T47D (cell line): ENCODE measurements at places on chromosomes 12 and 14.

- DNase-seq = peak; percentile 19
These were observed 397.1 kb downstream of the MDGA2 start for GRCh38 chr14:47278233-47278842.

DNA sequence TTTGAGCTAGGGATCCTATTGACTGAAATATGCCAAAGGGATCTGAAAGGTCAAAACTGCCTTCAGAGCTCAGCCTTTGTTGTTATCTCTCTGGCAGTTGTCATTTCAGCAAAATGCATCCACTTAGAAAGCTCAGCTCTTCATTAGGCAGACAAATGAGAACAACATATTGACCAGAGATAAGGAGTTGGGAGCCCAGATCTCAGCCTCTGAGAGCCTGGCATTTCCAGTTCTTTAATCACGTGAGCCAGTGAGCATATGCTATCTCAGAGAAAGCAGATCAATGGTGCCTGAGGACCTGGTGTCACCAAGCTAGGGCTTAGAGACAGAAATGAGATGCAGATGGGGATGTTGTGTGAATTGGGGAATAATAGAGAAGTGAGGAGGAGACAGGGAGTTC, 101.1 kb downstream of the DAD1 start:
- DNase-seq = no peak

DNA sequence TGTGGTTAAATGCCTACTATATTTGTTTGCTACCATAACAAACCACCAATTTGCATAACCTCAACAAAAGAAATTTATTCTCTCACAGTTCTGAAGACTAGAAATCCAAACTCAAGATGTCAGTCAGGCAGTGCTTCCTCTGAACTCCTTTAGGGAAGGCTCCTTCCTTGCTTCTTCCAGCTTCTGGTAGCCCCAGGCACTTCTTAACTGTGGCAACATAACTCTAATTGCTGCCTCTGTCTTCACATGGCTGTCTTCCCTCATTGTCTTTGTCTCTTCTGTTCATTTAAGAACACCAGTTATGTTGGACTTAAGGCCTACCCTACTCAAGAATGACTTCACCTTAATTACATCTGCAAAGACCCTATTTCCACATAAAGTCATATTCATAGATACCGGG, 206.9 kb downstream of the SYT1 start:
- DNase-seq = peak; percentile 40

GRCh38 chr14:77031759-77032490, 3.4 kb upstream of the IRF2BPL start:
- DNase-seq = no peak

GRCh38 chr12:1781772-1782171, 38.6 kb upstream of the LRTM2 start:
- no peak for DNase-seq

- no peak for DNase-seq
These were observed 348.8 kb upstream of the FKBP4 start for GRCh38 chr12:2445968-2446367.

GRCh38 chr12:48017496-48017895, 13.2 kb upstream of the COL2A1 start:
- no peak for DNase-seq

GRCh38 chr12:111519083-111519482, 80.0 kb downstream of the ATXN2 start:
- DNase-seq = no peak

GRCh38 chr12:91001306-91001705, 3.5 kb downstream of the EPYC start:
- DNase-seq = no peak

DNA sequence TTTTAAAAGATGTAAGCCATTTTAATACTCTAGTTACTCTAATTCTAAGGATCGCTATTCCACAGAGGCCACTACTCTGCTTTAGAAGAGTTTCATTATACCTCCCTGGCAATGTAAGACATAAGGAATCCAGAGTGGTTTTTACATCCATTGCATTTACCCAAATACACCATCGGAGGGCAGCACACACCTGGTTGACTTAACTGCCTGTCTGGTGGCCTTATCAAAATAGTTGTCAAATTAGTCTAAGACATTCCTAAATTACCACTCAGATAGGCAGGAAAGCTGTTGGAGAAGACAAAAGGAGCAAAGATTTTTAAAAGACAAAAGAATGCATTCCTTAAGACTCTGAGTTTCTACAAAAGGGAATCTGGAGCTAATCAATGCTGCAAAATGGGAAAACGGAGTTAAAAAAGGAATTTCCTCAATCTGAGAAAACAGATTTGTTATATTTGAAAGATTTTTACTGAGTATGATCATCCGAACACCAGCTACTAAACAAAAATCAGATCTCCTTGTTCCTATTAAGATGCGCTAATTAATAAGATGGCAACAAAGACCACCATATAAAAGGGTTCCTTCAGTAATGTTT, 33.8 kb upstream of the FGD4 start:
- peak; percentile 81 for DNase-seq

DNA sequence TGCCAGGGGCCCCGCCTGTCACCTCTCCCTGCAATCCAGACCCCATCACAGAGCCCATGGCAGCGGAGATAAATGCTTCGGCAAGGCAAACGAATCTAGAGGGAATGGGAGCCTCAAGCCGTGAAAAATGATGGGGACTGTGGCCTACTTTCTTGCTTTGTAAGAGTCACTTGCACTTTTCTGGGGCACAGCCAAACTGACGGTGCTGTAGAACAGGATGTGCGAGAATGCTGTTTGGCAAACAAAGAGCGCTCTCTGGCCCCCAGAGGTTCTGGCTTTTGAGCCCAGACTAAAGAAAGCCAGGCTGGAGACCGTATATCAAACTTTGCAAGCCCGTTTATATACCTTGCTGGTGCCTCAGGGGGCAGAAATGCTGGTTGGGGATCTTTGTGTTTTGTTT, 108.7 kb downstream of the CACNA1C start:
- DNase-seq = peak; percentile 46

- DNase-seq = no peak
These were observed 16.4 kb upstream of the RAB35 start for GRCh38 chr12:120132863-120133385.

GRCh38 chr14:65704437-65704836, 291.9 kb downstream of the FUT8 start:
- DNase-seq = no peak

- DNase-seq = no peak
These were observed 12.2 kb upstream of the C14orf180 start for GRCh38 chr14:104567141-104567956.

DNA sequence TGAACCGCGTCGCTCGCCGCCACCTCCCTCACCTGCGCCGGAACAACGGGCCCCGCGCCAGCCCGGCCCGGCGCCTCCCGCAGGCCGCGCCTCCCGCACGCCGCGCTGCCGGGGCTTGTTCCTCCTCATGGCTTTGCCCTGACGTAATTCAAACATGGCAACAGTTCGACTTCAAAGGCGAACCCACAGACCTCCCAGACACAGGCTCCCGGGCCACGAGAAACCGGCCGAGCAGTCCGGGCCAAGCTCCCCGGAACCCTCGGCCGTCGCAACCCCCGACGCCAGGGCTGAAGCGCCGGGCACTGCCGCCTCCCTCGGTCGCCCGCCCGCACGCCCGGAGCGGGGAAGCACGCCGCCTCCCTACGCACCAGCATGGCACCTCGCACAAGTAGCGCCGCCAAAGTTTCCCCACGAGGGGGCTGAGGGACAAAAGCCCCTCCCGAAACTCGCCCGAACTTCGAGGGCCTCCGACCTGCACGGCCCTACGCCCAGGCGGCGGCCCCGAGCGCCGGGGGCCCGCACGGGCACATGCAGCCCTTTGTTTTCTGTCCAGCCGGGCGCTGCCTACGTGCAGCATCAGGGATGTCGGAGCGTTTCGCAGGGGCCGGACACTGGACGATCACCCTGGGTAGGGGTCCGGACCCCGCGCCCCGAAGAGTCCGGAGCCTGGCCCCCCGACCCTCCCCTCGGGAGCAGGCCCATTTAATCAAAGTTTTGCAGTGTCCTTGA, 1.7 kb downstream of the SINHCAF start:
- DNase-seq = peak; percentile 92

DNA sequence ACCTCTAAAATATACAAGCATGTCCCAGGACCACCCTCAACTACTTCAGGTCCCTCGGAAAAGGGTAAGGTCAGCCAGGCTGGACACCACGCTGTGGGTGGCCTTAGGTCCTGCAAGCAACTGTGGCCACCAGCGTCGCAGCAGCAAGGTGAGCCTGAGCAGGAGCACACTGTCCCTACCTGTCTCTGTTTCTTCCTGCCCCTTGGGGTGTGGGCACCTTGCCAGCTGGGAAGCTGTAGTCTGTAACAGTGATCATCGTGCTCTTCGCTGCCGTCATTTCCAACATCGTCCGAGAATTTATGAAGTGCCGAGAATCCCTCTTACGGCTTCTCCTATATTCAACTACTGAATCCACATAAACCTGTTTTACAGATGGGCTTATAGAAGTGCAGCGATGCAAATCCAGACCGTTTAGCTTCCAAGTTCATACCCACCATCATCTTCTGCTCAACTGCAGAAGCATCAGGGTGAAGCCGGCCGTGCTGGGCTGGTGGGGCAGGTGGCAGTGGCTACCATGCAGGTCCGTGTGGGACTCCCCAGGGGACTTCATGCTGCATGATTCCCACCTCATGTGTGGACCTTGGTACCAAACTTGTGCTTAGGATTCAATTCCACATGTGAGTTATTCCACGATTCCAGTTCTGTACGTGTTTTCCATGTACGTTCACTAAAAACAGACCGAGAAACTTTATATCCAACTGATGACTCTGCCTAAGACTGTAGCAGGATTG, 361.3 kb upstream of the SFSWAP start:
- DNase-seq = no peak

DNA sequence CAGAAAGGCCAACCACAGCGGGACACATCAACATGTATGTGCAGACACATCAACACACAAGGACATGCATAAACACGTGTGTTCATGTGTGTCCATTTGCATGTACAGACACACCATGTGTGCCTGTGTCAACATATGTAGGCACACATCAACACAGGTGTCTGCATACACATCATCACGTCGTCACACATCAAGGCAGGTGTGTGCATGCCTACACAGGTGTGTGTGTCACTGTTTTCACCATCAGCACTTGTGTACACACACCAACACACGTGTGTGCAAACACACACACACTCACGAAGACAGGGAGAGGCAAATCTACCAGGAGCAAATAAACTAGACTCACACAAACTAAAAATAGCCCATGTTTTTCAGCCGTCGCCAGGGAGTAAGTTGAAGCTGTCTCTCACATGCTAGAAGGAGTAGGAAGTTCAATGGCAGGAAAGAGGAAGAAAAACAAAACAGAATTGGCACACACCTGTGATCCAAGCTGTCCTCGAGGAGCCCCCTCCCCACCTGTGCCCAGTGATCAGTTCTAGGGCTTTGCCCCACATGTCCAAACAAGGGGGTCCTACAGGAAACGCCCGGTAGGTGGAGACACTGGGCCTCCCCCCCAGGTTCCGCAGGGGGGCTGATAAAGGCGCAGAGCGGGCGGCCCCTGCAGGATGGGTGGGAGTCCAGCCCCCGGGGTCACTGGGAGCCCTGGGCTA, 7.4 kb downstream of the SCARB1 start:
- DNase-seq = no peak

DNA sequence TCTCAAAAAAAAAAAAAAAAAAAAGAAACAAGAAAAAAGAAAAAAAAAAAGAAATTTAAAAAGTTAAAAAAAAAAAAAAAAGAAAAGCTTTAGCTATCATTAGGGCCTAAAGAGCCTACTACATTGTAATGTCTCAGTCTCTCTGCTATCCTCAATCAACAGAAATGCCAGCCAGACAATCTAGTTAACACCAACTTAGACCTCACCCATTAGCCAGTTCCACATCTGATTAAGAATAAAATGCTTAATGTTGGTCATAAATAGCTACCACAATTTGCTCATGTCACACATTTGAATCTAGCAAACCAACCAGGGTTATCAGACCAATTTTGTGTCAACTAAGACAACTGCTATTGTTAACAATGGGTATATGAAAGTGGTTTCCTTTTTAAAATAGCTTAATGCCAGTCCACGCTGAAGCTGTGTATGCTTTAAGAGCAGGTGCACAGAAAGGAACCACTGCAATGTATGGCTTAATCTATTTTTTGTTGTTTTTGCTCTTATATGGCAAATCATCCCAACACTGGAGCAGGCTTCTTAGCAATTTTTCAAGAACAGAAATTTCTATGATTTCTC, 45.5 kb upstream of the SELPLG start:
- no peak for DNase-seq

DNA sequence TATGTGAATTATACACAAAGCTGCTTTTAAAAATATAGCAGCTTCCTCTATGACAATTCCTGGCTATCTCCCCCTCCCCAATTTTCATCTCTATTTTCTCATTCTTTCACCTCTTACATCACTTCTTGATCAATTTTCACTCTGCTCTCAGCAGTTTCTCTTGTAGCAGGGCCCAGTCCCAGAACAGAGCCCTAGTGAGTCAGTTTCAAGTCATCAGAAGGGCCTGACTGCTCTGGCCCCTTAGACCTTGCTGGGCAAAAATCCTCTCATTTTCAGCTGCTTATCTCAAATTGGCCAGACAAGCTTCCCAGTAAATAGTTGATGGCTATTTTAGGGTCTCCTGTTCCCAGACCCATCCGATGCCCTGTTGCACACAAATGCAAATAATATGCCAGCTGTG, 101.4 kb downstream of the TTC7B start:
- DNase-seq = no peak

- no peak for DNase-seq
These were observed 18.9 kb downstream of the ZCCHC8 start for GRCh38 chr12:122481861-122482260.

DNA sequence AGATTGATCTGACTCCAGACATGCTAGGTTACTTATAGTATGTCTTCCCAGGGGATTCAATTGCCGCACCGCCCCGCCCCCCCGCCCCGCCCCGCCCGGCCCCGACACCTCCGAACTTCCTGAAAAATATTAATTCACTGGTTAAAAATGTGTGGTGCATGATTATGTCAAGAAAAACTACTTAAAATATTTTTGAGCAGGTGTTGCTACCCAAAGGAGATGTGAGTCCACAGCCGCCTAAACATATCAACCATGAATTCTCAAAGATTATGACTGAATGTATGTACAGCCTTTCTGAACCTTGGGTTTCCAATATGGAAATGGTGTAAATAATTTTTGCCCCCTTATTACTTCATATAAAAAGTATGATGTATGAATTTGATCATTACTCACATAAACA, 2.7 kb upstream of the RIMKLB start:
- no peak for DNase-seq

DNA sequence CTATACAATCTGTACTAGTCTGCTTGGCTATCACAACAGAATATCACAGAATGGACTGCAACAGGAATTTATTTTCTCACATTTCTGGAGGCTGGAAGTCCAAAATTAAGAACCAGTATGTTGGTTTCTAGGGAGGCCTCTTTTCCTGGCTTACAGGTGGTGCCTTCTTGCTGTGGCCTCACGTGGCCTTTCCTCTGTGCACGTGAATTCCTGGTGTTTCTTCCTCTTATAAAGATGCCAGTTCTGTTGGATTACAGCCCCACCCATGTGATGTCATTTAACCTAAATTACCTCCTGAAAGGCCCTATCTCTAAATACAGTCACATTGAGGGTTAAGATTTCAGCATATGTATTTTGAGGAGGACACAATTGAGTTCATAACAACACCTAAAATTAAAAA, 32.1 kb upstream of the C2CD5 start:
- no peak for DNase-seq

- DNase-seq = no peak
These were observed 132.1 kb downstream of the SLC5A8 start for GRCh38 chr12:101077791-101078528.

GRCh38 chr14:31955936-31956579, 121.0 kb upstream of the ARHGAP5 start:
- DNase-seq = peak; percentile 25
